ENCODE measurements at places on chromosomes 16 and 17.

DNA sequence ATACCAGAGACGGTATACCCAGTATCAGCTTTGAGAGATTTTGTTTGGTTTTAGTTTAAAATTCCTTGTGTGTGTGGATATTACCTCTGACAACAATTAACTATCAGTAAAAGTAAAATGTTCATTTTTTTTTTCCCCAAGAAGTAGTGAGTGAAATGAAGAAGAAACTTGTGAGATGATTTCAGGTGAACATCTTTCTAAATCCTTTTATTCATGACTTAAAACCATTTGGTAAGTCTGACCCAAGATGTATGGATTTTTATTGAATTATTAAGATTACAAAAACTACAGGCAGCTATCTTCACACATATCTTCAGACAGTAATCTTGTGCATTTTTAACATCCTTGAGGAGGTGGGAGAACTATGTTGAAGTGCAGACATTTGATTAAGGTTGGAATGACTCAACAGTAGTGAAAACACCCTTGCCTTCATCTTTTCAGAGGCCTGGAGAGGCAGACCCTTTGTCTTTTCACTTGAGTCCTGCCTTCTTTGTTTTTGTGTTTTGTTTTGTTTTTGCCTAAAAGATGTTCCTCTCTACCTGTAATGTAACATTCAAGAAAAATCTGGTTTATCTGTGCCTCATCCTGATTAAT lies 240.3 kb upstream of the TBX2 start:
- ATAC-seq, result no peak

DNA sequence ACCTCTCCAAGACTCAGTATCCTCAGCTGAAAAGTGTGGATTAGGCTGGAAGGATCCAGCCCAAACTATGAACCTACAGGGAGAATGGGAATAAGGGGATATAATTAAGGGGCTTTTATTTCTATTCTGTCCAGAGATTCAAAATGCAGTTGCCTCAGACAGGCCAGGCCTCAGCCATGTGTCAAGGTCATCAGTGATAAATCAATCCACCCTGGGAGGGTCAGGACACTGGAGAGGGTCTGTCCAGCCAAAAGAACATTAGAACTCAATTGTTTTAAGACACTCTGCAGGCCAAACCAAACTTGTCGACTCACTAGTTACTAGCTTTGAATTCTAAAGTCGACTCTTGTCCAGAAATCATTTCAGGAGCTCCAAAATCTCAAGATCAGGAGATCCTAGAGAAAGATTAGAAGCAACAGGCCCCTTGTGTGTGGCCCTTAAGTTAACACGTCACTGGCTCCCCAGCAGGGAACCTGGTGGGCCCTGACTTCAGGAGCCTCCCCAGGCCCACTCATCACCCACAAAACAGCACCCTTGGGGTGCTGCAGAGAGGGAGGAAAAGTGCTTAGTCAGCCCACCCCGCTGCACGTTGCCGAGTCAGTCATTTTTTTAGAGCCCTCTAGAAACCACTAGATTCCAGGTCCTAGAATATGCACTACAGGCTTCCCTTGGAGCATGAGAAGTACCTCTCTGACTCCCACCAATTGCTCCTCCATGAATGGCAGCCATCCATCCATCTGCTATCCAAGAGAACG lies 156.8 kb downstream of the XYLT1 start:
- no peak for ATAC-seq

DNA sequence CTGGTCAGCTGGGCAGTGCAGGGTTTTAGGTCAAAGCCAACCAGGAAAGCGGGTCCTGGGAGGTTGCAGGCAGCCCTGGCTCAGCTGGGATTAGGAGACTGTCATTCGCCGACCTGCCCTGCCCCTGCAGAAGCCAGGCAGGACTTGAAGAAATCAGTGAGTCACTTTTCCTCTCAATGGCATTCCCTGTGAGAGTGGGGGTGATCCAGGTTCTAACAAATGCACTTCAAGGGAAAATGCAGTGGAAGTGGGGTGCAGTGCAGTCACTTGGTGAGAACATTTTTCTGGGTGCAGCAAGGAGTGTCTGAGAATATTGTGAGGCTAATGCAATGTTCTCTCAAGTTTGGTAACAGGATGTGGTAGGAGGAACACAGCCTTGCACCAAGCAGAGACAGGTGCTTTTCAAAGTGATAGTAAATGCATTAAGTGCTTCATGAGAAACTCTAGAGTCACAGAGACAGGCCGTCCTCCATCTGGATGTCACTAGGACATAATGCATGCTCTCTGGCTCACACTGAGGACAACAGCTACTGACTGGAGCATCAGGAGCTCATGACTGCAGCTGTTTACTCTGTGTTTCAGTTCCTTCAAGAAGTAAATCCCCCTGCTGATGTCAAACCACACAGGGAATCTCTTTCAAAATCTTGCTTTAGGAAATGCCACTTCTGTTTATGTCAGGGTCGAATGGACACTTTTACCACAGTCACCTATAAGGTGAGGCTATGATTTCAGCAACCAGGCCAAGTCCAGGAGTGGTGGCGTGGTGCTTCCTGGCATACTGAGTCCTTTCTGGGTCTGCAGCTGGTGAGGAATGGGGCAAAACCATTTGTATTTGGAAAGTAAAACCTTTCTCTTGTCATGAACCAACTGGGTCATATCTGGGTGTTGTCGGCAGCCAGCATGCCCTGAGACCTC lies 16.7 kb downstream of the CDK5R1 start:
- ATAC-seq, result peak; percentile 61

DNA sequence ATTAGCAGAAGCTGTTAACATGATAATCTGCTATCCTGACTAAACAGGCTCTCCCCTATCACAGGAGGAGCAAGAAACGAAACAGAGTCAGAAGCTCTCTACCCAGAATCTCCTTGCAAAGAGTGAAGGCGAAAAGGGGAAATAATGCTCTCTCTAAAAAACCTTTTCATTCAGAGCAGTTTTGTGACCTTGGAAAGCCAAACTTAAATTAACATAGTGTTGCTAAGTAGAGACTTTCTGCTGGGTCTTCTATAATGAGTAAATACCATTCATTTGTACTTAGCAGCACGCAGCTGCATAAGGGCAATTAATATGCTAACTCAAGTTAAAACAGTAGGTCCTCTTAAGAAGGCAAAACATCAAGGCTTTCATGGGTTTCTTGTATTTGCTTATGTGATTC lies 101.7 kb upstream of the GPR139 start:
- no peak for ATAC-seq

- ATAC-seq, result no peak
Observed at GRCh38 chr16:50103764-50104163, 38.0 kb downstream of the HEATR3 start.

GRCh38 chr17:67256075-67256732 lies 11.2 kb upstream of the HELZ start:
- no peak for ATAC-seq

GRCh38 chr16:84794626-84795025 lies 25.2 kb upstream of the CRISPLD2 start:
- ATAC-seq, result no peak

DNA sequence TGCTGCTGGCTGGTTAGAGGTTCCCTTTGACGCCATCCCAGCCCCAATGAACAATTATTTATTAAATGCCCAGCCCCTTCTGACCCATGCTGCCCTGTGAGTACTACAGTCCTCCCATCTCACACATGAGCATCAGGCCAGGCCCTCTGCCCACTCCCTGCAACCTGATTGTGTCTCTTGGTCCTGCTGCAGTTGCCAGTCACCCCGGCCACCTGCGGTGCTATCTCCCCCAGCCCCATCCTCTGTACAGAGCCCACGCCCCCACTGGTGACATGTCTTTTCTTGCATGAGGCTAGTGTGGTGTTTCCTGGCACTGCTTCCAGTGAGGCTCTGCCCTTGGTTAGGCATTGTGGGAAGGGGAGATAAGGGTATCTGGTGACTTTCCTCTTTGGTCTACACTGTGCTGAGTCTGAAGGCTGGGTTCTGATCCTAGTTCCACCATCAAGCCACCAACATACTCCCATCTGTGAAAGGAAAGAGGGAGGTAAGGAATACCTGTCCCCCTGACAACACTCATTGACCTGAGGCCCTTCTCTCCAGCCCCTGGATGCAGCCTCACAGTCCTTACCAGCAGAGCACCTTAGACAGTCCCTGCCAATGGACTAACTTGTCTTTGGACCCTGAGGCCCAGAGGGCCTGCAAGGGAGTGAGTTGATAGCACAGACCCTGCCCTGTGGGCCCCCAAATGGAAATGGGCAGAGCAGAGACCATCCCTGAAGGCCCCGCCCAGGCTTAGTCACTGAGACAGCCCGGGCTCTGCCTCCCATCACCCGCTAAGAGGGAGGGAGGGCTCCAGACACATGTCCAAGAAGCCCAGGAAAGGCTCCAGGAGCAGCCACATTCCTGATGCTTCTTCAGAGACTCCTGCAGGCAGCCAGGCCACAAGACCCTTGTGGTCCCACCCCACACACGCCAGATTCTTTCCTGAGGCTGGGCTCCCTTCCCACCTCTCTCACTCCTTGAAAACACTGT lies 11.3 kb downstream of the CX3CL1 start:
- ATAC-seq, result peak; percentile 94

GRCh38 chr17:17837966-17838962 lies 1.5 kb upstream of the SREBF1 start:
- no peak for ATAC-seq

DNA sequence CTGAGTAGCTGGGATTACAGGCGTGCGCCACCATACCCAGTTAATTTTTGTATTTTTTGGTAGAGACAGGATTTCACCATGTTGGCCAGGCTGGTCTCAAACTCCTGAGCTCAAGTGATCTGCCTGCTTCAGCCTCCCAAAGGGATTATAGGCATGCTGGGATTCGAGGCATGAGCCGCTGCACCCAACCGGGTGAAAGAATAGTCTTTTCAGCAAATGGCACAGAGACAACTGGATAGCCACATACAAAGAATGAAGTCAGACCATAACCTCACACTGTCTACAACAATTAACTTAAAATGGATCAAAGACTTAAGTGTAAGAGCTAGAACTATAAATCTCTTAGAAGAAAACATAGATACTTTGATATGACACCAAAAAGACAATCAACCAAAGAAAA lies 67.6 kb downstream of the TBC1D16 start:
- ATAC-seq, result no peak

- no peak for ATAC-seq
Observed at GRCh38 chr17:44879376-44879775, 19.9 kb downstream of the EFTUD2 start.

- peak; percentile 20 for ATAC-seq
Observed at GRCh38 chr16:685967-686366, 1.8 kb upstream of the JMJD8 start.

- ATAC-seq, result no peak
Observed at GRCh38 chr17:7346761-7347614, 5.0 kb upstream of the KCTD11 start.

DNA sequence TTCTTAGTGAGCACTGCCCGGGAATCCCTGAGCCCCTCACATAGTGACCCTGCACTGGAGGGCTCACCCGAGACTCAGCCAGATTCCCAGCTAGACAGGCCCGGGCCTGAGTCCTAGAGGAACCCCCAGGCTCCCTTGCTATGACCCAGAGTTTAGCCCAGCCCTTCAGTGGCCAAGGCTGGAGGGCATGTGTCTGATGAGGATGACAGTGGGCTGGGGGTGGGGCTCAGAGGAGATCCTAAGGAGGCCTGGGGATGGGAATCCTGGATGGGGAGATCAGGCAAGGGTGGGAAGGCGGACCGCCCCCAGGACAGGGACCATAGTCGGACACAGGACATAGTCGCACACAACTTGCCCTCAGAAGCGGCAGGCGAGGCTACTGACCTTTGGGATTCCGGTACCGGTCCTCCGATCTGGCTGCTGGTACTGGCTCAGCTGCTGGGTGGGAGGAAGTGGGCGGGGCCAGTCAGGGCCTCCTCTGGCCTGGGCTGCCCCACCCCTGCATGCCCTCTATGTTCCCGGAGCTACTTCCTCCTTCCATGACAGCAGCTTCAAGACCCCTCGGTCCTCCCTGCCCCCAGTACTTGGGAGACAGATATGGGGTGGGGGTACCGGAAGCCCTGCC lies 1.1 kb downstream of the CD79B start:
- no peak for ATAC-seq

DNA sequence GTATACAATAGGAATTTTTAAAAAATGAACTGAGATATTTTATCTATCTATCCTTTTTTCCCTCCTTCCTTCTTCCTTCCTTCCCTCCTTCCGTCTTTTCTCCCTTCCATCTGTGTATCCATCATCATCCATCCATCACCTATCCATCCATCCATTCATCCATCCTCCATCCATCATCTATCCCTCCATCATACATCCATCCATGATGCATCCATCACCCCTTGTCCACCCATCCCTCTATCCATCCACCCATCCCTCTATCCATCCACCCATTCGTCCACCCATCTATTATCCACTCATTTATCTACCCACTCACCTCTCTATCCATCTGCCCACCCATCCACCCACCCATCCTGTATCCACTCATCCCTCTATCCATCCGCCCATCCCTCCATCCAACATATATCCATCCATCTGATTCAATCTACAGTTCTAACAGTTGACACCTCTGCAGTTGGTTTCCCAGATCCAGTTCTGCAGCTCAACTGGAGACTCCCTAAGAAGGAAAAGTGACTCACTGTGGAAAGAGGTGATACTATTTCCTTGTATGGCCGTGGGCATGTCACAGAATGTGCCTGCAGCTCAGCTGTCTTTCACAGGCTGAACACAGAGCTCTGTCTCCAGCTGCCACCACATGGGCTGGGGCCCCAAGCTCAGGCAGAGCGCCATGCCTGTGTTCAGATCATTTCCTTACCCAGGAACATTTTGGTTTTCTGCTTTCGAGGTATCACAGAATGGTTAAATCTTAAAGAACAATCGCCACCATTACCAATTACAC lies 130.8 kb downstream of the XYLT1 start:
- peak; percentile 36 for ATAC-seq

DNA sequence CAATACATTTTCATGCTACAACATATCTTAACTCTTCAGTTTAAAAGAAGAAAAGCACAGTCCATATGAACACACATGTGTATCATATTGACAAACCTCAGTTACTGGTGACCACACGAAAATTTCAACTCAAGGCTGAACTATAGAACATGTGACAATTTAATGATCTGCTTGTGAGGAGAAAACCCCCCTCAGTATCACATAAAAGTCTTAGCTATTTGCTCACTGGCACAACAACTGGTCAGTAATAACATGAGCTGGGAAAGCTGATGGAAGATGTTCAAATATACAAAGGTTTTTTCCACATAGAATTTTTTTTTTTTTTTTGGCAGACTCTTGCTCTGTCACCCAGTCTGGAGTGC lies 19.5 kb downstream of the ZNF652 start:
- ATAC-seq, result peak; percentile 13
